ENCODE measurements at places on chromosomes 1 and 21.

DNA sequence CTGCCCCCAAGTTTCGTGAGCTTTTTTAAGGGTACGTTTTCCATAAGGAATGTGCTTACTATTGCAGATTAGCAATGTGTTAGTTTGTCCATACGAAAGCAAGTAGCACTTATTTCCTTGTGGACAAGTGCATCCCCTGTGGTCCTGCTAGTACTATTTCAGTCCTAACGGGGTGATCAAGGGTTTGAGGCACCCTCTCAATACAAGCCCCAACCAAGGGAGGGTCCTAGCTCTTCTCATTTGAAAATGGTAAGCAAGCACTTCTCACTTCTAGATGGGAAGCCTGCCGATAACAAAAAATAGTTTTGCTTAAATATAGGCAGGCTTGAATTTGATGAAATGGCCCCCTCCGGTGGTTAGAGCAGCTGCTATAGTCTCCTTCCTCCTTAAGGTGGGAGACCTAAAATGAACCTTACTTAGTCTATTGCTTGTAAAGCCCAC lies 64.0 kb upstream of the HMCN1 start:
- DNase-seq, result peak; percentile 35

- no peak for DNase-seq
Observed at GRCh38 chr1:108664481-108664880, 3.6 kb upstream of the HENMT1 start.

GRCh38 chr1:164619006-164619784 lies 60.2 kb downstream of the PBX1 start:
- DNase-seq, result no peak

DNA sequence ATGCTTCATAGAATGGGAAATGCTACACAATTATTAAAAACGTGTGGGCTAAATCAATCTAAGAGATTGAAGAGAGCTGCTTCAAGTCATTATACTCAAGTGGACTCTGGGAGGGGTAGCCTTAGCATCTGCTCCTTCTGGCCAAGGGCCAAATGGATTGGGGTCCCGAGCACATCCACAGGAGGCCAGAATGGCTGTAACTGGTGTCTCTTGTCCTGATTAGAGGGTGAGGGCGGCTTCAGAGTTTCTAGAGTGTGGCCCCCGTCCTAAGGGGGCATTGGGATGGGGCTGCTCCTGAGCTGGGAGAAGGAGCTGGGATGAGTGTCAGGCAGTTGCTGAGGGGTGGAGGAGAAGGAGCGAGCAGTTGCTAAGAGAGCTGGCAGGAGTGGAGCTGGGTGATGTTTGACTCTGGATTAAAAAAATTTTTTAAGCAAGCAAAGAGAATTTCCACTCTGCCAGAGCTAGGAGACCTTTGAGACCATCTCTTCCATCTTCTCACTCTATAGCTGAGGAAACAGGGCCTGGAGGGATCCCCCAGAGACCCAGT lies 71.3 kb upstream of the TLR5 start:
- DNase-seq, result no peak

- DNase-seq, result no peak
Observed at GRCh38 chr1:96982118-96982517, 260.5 kb downstream of the PTBP2 start.

GRCh38 chr1:14280909-14281308 lies 317.6 kb upstream of the KAZN start:
- DNase-seq, result no peak

- no peak for DNase-seq
Observed at GRCh38 chr1:21857142-21857839, 45.2 kb downstream of the LDLRAD2 start.

DNA sequence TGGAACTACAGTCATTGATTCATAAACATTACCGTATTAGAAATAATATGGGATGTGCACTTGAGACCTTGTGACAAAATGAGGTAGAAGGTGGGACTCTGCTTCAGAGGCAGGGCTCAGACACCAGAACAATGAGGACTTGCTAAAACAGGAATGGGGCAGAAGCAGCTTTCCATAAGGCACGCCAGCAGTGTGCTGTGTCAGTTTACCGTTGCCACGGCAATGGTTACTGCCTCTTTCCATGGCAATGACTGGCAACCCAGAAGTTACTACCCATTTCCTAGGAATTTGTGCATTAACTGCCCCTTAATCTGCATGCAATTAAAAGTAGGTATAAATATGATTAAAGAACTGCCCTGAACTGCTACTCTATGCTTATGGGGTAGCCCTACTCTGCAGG lies 169.0 kb downstream of the CHRM3 start:
- no peak for DNase-seq

- no peak for DNase-seq
Observed at GRCh38 chr1:60872426-60873054, 209.8 kb upstream of the NFIA start.

DNA sequence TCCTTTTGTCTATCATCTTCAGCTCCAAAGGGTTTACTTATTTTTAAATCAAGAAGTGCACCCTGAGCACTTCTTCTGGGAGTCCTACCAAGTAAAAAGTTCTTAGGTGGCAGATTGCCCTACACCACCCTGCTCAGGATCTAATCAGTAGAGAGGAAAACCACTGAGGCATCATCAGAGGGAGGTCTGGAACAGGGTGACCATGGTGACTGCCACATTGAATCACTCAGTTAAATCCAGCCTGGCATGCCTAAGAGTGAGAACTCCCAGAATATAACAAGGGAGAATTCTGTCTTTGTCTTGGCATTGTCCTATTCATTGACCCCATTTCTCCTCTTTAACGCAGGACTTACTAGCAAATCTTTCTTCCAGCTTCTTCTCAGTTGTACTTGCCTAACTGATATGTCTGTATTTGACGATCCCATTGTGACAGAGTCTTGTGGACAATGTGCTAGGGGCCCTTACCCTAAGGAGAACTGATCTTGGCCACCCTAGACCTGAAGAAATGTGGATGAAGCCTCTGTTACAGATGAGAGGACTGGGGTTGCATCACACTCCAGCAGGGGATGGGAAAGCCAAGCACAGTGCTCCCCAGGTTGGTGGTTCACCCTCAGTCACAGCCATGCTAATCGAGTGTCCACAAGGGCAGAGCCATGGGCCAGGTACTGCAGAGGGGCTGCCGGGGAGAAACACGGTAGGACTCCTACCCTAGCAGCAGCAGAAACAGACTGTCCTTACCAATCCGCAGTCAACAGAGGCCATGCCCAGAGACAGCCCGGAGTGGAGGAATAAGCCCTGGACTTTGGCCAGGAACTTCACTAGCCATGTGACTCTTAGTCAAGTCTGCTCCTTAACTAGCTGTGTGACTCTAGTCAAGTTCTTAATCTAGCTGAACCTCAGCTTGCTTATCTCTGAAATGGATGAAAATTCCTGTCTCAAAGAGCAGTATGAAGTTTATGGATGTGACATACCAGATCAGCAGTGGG lies 15.4 kb downstream of the PKP1 start:
- DNase-seq, result no peak

GRCh38 chr1:21736011-21736410 lies 46.9 kb downstream of the USP48 start:
- no peak for DNase-seq

DNA sequence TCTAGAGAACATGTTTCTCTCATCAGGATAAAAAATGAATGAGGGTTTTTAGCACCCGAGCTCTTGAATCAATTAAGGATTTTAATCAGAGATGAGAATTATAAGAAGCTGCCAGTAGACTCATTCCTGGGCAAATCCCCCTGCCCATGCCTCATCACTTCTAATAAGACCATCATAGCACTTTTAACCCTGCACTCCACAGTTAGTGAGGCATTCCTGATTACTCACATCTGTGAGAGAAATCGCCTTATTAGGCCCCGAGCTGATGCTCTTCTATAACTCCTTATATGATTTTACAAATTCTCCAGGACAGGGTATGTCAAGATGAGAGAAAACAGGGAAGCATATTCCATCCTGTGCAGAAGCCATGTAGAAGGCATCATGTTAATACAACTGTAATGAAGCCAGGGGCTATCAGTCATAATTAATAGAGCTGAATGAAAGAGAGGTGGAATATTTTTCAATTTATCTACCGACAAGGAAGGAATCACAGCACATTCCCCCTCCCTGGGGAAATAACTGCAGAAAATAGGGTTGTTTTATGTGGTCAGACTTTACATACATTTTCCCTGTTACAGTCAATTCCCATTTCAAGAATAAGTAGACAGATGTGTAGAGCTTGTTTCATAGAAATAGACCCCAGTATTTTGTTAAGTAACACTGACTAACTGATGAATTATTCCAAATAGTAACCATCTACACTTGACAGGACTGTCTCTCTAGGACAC lies 272.7 kb downstream of the HHIPL2 start:
- DNase-seq, result no peak

DNA sequence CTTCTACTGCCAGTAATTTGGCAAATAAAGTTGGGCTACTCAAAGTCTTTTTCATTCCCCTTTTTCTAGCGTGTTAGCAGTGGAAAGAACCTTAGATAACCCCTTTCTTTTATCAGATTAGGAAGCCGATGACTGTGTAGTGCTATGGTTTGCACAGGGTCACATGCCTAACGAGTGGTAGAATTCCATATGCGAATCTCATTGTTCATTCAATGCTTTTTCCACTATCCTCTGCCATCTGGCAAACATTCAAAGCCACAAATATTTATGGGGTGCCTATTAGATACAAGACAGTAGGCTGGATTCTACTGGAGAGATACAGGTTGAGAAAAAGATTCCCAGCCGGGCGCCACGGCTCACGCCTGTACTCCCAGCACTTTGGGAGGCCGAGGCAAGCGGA lies 14.9 kb upstream of the IER5 start:
- DNase-seq, result no peak

DNA sequence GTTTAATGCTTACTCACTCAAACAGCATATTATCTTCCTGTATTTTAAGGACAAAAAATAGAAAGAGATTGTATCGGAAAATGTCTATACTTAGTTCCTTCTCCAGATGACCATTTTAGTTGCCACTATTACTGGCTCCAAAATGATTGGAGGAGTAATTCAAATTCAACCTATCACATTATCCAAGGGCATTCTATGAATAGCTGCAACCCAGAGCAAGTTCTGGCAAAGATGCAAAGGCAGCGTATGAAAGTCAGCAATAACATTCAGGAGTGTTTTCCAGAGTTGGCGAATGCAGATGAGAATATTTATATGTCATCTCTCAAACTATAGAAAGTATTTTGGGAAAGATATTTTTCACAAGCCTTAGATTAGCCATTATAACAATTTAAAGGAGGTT lies 389.8 kb upstream of the ADGRL2 start:
- DNase-seq, result no peak

- no peak for DNase-seq
Observed at GRCh38 chr1:46806196-46807020, 7.6 kb downstream of the CYP4B1 start.

- no peak for DNase-seq
Observed at GRCh38 chr1:158028969-158029368, 35.5 kb downstream of the KIRREL1 start.

GRCh38 chr1:24935615-24936484 lies 5.8 kb upstream of the RUNX3 start:
- no peak for DNase-seq

DNA sequence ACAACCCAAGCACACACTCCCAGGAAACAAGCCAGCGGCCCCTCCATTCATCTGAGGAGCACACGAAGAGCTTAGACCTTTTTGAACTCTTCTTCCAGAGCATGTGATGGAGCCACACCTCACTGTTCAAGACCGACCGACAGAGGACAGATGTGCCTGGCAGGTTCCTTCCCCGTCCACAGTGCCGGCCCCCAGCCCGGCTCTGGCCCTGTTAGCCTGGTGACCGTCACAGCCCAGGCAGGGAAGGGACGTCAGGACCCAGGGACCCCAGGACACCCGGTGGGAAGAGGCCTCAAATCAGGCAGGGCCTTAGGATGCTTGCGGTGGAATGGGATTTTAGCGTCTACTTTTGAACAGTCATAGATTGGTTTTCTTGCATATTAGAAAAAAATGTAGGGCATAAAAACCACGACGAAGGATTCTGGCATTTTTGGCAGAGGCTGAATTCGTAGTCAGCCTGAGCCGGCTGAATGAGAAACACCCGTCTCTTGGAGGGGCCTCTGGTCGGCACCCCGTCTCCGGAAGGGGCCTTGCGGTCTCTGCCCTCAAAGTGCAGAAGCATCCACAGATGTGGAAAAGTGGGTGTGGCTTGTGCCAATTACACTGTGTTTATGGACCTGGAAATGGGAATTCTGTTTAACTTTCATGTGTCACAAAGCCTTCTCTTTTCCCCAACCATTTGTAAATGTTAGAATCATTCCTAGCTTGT lies 79.3 kb downstream of the SIK1 start:
- no peak for DNase-seq

GRCh38 chr1:94060720-94061119 lies 60.2 kb downstream of the ABCA4 start:
- DNase-seq, result no peak

- no peak for DNase-seq
Observed at GRCh38 chr1:65572701-65573421, 152.4 kb downstream of the LEPR start.
